ENCODE measurements at places on chromosomes 12 and 14. TPM values are rescaled to one million over a fixed set of nuclear protein-coding genes. Genes with fewer than 3 reads are reported as not detected.

Gene SPRYD4
- 0.43 TPM for total RNA-seq

Gene SLC39A2
- total RNA-seq = not detected

Gene SNW1
- 16.8 TPM for total RNA-seq

Gene KCNMB4
- 3.4 TPM for total RNA-seq

Gene LHX5
- not detected for total RNA-seq

Gene DAO
- total RNA-seq = not detected

Gene RD3L
- not detected for total RNA-seq

Gene RNU4-1
- total RNA-seq = not detected

Gene MYL2
- total RNA-seq = not detected

Gene TSHR
- not detected for total RNA-seq

Gene L3HYPDH
- 35.0 TPM for total RNA-seq

Gene ZNF84
- 2.7 TPM for total RNA-seq

Gene LRTM2
- total RNA-seq = not detected

Gene OR6C2
- not detected for total RNA-seq

Gene CCDC177
- not detected for total RNA-seq

Gene TRHDE
- total RNA-seq = 34.0 TPM

Gene ADAMTS20
- not detected for total RNA-seq

Gene CDCA3
- total RNA-seq = not detected

Gene ABHD4
- total RNA-seq = 33.5 TPM

Gene AHNAK2
- total RNA-seq = 35.5 TPM

Gene LRP6
- total RNA-seq = 70.0 TPM

Gene RTL1
- total RNA-seq = not detected

Gene TAS2R19
- not detected for total RNA-seq

Gene SPTLC2
- 25.7 TPM for total RNA-seq

Gene TGM1
- 1.7 TPM for total RNA-seq

Gene ZC2HC1C
- not detected for total RNA-seq

Gene LGALS3
- 358 TPM for total RNA-seq

Gene C14orf180
- total RNA-seq = 0.21 TPM

Gene OTUB2
- total RNA-seq = 0.21 TPM

Gene RBP5
- 0.96 TPM for total RNA-seq

Gene NXPH4
- total RNA-seq = not detected

Gene KLRK1
- not detected for total RNA-seq

Gene ANO2
- 20.1 TPM for total RNA-seq

Gene ZCRB1
- 4.4 TPM for total RNA-seq

Gene HOXC5
- not detected for total RNA-seq

Gene TBC1D30
- total RNA-seq = 53.0 TPM

Gene KRT7
- 153 TPM for total RNA-seq

Gene KLC1
- 302 TPM for total RNA-seq

Gene FERMT2
- total RNA-seq = 101 TPM

Gene IFNG-AS1
- total RNA-seq = not detected

Gene MGAT4C
- not detected for total RNA-seq

Gene TNFAIP2
- total RNA-seq = 133 TPM

Gene KLRG1
- 0.53 TPM for total RNA-seq

Gene CTSG
- not detected for total RNA-seq

Gene RFX4
- total RNA-seq = not detected

Gene OR4E2
- not detected for total RNA-seq

Gene CALCOCO1
- 258 TPM for total RNA-seq

Gene TXNDC16
- 1.8 TPM for total RNA-seq

Gene RNF212B
- total RNA-seq = not detected

Gene SLC35F4
- not detected for total RNA-seq

Gene MIPOL1
- 8.6 TPM for total RNA-seq

Gene GEMIN2
- 23.8 TPM for total RNA-seq

Gene MLF2
- 145 TPM for total RNA-seq

Gene IRAK3
- total RNA-seq = 35.9 TPM

Gene KRT81
- total RNA-seq = not detected

Gene KRT83
- total RNA-seq = not detected

Gene SLC17A8
- not detected for total RNA-seq

Gene PIWIL1
- total RNA-seq = not detected

Gene NGB
- not detected for total RNA-seq
